NCI-H1417 treated with DMSO at 0.1 percent for 48 hours (cell line): ENCODE measurements at places on chromosomes 2 and 18.

DNA sequence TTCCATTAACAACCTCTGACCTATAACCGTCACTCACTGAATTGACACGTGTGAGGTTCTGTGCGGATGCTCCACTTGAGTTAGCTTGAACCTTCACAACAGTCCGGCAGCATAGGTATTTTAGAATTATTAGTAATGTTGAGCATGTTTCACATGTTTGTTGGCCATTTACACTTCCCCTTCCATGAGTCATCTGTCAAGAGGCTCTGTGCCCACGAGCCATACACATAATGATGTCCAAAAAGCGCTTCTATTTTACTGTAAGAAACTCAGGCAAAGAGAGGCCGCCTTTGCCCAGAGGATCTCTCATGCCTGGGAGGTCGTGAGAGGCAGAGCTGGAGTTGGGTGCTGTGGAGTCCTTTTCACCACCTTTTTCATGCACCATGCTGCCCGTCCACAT is 28.9 kb upstream of the TMEM214 start:
- DNase-seq: no peak

DNA sequence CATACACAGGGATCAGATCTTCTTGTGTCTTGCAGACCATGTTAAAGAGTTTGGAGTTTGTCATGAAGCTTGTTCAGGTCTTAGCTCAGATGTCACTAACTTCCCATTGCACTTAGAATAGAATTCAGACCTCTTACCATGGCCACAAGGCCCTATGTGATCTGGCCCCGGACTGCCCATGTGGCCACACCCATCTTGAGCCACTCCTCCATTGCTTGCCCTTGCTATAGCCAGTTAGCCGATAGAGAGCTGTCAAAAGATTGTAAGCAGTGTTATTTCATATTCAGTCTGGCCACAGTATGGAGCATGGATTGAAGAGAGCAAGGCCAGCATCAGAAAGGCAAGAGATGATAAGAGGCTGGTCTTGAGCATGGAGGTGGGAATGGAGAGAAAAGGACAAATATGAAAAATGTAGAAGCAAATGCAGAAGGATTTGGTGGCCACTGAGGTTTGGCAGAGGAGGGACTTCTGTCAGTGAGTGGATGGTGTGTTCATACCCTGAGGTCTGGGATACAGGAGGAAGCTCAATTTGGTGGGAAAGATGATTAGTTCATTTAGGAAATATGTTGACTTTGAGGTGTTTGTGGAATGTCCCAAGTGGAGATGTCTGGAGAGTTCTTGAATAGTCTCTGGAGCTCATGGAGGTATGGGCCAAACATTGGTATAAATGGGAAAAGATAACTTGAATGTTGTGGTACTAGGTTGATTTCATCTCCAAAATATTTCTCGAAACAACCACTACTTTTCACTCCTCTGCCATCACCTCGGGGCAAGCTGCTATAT is 10.6 kb downstream of the DGUOK start:
- no peak for DNase-seq

DNA sequence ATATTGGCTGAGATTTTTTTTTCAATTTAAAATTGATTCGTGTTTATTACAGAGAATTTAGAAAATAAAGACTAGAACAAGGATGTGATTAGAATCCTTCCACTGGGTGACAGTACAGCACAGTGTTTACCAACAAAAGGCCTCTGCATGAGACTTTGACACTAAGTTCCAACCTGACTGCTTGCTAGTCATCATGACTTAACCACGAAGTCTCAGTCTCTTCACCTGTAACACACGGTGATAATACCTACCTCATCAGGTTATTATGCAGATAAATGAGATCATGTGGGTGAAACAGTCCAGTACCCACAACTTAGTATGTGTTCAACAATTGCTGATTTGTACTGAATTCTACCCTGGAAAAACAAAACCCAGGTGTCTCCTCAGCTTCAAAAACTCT is 151.2 kb downstream of the STK39 start:
- DNase-seq: no peak

DNA sequence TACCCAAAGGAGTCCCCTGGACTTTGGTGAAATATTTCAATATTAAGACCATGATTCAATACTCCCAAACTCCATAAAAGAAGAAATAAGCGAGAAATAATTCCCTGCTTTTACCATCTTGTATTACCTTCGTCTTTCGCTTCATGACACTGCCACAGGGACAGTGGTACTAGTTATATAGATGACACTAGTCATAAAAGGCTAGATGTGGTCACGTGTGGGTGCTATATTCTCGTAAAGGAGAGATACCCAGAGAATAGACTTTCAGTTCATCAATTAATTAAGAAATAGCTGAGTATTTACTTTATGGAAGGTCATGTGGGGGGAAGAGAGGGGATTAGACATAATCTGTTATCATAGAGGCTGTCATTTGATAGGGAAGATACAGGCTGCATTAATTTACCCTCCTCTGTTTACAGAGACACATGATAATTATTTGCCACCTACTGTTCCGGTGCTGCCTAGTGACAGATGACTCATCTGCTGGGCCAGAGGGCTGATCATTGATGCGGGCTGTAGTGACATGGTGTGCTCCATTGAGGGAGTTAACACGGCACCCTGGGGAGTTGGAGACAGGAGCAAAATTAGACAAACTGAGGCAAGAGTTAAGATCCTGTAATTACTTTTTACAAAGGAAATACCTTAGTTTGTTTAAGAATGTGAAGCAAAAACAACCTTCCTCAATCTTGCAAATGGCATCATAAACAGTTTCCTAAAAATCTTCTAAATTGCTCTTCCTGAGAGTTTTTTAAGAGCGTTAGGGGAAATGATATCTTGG is 78.2 kb upstream of the ITGB6 start:
- DNase-seq: no peak

GRCh38 chr2:202361108-202361507 is 15.0 kb upstream of the BMPR2 start:
- DNase-seq: no peak
